Muscle of arm (tissue), 14 donors: ENCODE measurements at places on chromosomes 1 and 21.

DNA sequence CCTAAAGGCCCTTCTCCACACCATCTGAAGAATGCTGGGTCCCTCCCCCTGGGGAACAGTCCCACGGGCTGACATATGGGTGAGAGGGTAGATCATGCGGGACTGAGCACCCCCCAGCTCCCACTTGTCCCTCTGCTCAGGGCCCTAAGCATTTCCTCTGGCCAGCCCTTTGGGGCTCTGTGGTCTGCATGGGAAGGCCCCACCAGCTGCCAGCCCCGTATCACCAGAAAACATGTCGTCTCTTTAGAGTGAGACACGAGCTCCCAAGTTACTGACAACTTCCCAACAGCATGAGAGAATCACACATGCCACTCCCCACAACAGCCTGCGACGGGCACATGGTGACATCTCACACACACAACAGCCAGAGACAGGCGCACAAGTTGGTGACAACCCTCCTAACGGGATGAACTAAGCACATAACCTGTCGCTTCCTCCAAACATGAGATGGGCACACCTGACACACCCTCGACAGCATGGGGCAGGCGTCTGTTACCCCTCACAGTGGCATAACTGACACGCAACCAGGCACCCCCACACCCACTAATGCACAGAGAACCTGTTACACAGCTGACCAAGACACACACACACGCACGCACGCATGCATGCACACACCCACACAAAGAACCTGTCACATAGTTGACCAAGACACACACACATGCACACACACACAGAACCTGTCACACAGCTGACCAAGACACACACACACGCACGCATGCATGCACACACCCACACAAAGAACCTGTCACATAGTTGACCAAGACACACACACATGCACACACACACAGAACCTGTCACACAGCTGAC lies 41.2 kb downstream of the AHDC1 start:
- no peak for DNase-seq

- DNase-seq, result no peak
Observed at GRCh38 chr1:231311720-231312431, 25.8 kb downstream of the EXOC8 start.

DNA sequence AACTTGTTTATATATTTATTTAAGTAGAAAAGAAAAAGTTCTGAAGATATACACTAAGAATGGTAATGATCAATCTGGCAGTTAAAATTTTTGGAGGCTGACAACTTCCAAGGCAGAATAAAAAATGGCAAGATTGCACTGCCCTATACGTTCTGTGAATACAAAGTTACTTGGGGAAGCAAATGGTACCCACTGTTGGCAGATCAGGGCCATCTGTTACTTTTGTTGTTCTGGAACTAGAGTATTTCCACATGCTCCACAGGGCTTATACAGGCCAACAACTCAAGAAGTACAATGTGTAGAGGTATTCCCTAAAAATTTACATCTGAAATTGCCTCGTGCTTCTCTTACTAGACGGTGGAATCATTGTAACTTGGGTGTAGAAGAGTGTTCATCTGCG lies 53.2 kb downstream of the AHCTF1 start:
- DNase-seq, result no peak

DNA sequence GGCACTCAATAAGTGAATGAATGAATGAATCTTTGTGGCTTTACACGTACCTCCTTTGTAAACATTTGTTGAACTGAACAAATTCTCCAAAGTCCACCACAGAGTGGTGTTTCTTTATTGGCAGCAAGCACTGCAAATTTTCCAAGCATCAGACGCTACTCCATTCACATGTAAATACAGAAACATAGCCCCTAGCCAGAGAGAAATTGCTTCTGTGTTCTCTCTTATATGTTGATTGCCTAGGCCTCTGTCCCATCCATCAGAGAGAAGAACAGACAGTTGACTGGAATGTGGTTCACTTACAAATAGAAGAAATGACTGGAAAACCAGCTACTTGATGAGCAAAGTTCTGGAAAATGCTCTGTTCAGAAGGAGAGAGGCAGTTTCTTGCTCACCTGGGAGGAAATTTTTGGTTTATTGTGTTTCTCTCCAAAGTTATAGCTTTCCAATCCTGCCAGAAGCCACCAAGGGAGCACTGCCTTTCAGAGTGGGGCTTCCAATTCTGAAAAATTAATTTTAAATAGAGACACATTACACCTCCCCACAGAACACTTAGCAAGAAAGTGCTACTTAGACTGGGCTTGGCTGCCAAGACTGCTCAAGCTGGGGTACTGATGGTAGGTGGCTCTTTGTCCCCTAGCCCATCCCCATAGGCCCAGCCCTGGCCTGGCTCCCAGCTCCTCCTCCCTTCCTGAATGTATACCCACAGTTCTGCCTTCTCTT lies 18.1 kb upstream of the KIRREL1 start:
- no peak for DNase-seq

GRCh38 chr1:232686346-232686745 lies 56.4 kb upstream of the SIPA1L2 start:
- no peak for DNase-seq

GRCh38 chr1:36920371-36920770 lies 113.9 kb downstream of the GRIK3 start:
- no peak for DNase-seq

GRCh38 chr21:39720126-39720778 lies 24.7 kb upstream of the IGSF5 start:
- DNase-seq, result no peak

- DNase-seq, result no peak
Observed at GRCh38 chr1:20787840-20788795, 1.0 kb upstream of the HP1BP3 start.

- no peak for DNase-seq
Observed at GRCh38 chr21:46025113-46025770, 43.7 kb downstream of the COL6A1 start.

GRCh38 chr1:34054920-34055319 lies 110.1 kb downstream of the CSMD2 start:
- no peak for DNase-seq
